ENCODE measurements at places on chromosomes 11 and 22.

DNA sequence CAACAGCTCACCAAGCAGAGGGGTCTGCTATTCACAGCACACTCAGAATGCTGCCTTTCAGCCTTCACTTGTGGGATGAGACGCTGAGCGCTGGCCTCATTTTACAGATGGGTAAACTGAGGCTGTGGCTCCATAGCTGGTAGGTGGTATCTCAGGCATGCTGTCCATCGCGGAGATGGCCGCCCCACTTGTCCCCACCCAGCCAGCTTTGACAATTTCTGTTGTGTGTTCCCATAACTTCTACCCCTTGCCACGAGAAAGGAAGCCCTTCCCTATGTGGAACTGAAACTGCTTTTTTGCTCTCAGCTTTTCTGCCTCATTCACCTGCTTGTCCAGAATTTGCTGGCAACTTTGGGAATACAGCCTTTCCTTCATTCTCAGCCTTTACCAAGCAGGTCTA, 36.1 kb upstream of the NNMT start:
- DNase-seq, result no peak

DNA sequence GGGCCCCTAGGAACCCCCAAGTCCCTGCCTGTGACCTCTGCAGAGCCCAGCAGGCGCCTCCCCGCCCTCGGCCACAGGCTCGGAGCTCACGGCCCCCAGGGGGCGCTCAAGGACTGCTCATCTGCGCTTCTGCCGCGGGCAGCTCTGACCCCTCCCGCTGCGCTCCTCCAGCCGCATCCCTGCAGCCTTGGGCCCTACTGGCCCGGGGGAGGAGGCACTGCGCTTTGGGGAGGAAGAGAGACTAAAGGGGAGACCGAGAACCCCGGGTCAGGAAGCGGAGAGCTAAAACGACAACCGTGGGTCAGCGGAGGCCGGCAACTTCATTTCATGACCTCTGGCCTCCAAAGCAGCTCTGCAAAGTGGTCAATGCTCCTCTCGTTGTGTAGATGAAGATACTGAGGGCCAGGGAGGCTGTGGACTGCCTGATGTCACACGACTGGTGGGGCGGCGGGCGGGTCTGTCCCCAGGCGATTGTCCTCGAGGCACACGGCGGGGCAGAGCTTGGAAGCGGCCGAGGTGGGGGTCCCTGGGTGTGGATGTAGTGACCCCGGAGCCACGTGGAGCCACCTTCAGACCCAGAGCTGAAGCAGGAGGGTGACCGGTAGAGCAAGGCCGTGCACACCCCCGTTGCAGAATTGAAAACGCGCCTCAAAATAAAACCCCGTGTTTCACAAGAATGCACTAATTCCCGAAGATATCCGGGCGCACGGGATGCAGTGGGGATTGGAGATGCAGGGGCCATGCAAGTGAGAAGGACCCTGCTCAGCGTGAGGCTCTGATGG, 2.7 kb upstream of the KRTAP5-6 start:
- peak; percentile 76 for DNase-seq

- DNase-seq, result no peak
Observed at GRCh38 chr22:35202376-35202775, 54.9 kb upstream of the HMGXB4 start.

GRCh38 chr11:70481625-70482528, 83.5 kb downstream of the CTTN start:
- DNase-seq, result no peak

- DNase-seq, result peak; percentile 75
Observed at GRCh38 chr11:123083623-123084029, 21.7 kb upstream of the HSPA8 start.

DNA sequence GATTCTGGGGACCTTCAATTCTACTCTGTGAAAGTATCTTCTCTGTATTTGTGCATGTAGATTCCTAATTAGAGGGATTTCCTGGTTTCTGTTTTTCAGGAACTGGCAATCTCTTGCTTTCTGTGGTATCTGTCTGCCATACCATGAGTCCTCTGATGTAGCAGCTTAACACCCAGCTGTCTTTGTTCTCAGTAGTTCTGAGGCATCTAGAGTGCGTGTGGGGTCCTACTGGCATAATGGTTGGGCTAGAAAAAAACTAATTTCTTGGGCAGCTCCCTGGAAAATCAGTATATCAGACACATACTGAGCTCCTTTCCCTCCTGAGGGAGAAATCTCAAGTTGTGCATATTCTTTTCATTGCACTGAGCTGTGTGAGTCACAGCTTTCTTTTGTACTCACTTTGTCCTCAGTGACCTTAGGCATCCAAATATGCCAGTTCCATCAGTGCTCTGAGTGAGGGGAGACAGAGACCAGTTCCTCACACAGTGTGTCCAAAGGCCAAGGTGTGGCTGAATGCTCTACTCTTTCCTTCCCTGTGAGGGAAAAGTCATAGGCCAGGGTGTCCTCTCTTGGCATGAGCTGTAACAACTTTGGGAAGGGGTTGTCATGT, 35.5 kb upstream of the SLC22A24 start:
- DNase-seq, result no peak

GRCh38 chr11:130216591-130217132, 57.1 kb downstream of the ST14 start:
- DNase-seq, result no peak

GRCh38 chr11:86116386-86116726, 47.5 kb upstream of the PICALM start:
- DNase-seq, result no peak

GRCh38 chr11:121889931-121890330, 226.1 kb downstream of the BLID start:
- DNase-seq, result no peak

- no peak for DNase-seq
Observed at GRCh38 chr11:72832301-72833082, 18.3 kb downstream of the ATG16L2 start.

- no peak for DNase-seq
Observed at GRCh38 chr11:67167719-67168118, 48.7 kb downstream of the KDM2A start.

DNA sequence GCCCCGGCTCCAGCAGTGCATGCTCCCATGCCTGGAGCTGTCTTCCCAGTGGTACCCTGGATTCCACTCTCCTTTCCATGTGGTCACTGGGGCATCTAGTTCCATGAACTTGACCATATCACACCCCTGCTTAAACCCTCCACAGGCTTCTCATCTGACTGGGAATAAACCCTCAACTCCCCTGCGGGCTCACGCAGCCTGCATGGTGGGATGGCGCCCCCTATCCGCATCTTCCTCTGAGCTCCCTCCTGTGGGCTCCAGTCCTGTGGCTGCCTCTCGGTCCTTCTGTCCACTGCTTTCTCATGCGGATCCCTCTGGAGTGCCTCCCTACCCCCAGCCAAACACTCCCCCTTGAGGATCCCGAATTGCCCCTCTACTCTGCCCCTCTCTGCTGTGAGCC, 41.4 kb upstream of the TTLL12 start:
- DNase-seq, result no peak

- DNase-seq, result no peak
Observed at GRCh38 chr22:49884075-49884474, 30.4 kb downstream of the ZBED4 start.

DNA sequence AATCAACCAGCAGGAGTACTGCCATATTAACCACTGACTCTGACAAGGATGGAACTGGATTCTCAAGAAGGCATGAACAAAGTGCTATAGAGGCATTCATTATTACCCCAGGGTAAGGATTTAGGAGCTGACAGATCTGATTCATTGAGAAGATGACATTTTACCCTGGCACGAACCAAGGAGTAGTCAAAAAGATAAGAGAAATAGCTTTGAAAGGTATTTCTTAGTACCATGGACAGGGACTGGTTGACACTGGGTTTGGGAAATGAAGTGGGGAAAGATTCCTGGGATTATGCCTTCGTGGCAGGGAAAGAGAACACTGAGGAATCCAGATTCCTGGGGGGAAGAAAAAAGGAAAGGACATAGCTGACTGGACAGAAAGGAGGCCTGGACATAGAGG, 5.1 kb upstream of the SAAL1 start:
- DNase-seq, result no peak

- no peak for DNase-seq
Observed at GRCh38 chr22:35195821-35196220, 61.5 kb upstream of the HMGXB4 start.

- DNase-seq, result no peak
Observed at GRCh38 chr11:33640730-33641371, 59.8 kb downstream of the C11orf91 start.

GRCh38 chr11:73814812-73815211, 27.1 kb downstream of the MRPL48 start:
- DNase-seq, result no peak

GRCh38 chr11:95149651-95150364, 60.2 kb downstream of the ENDOD1 start:
- DNase-seq, result no peak

GRCh38 chr22:37270928-37271650, 11.2 kb upstream of the CYTH4 start:
- DNase-seq, result peak; percentile 65

GRCh38 chr11:104154296-104154695, 9.7 kb downstream of the PDGFD start:
- DNase-seq, result no peak

DNA sequence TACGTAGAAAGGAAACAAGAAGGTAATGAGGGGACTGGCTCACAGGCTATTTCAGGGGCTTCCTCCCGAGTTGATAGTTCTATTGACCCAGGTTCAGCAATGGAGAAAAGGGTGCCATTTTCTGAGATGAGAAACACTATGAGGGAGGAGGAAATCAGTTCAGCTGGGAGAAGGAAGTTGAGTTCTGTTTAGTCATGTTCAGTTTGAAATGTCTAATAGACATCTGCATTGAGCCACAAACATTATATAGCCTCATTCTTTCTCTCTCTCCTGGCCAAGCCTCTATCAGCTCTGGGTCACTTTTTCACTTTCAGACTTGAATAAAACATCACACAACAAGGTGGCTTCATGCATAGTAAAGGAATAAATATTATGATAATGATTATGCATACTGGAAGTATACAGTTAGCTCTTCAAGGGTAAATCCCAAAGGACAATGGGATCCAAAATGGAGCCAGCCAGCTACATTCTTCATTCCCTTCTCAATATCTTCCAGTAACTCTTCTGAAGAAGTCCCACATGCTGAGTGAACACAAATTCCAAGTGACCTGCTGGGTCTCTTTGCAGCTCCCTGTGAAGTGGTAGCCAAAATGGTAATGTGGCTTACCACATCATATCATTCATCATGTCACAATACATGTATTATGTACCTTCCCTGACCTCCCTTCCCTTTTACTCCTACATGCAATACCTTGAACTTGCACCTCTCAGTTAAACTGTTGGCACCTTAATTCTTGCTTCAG, 80.9 kb upstream of the CD44 start:
- no peak for DNase-seq

- no peak for DNase-seq
Observed at GRCh38 chr11:66906061-66906733, 49.3 kb downstream of the LRFN4 start.

DNA sequence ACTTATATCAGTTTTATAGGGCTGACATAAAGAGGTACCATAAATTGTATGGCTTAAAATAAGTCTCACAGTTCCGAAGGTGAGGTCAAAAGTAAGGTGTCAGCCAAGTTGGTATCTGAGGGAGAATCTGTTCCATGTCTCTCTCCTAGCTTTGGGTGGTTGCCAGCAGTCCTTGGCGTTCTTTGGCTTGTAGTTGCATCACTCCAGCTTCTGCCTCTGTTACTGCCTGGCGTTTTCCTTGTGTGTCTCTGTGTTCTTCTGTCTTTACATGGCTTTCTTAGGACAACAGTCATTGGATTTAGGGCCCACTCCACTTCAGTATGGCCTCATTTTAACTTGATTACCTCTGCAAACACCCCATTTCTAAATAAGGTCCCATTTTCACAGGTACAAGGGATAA, 16.7 kb downstream of the MMP7 start:
- DNase-seq, result no peak
